ENCODE measurements at places on chromosomes 1 and 21.

- DNase-seq, result no peak
Measured at GRCh38 chr1:75855010-75855409, 58.3 kb downstream of the MSH4 start.

DNA sequence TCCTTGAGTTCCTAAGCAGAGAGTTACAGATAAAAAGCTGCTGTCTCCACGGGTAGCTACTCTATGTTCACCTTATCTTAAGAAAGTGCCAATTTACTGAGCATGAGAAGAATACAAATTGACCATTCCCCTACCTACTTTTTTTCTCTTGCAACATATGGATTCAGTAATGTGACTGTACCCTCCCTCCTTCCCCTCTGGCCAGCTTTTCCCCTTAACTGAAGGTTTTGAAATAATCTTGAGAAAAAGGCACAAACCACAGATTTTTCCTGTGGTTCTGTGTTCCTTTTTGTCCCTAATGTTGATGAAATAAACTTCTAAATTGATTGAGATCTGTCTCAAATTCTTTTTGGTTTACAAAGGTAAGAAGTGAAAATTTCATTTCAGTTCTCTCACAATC is 2.6 kb upstream of the CD2 start:
- no peak for DNase-seq

DNA sequence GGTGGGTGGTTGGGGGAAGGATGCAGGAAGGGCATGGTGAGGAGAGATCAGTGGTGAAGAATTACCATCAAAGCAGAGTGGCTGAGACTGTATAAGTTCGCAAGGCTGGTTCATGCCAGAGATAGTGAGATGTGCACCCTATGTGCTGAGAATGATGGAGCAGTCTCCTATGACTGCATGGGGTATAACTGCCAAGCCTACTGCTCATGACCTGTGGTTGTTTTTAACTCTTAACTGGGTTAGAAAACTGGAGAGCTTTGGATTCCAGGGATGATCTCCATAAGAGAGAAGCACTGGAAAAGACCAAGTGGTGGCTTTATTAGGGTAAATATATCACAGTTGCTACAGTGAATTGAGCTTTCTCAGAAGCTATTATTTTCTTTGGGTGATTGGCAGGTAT is 16.2 kb downstream of the WNT2B start:
- no peak for DNase-seq

DNA sequence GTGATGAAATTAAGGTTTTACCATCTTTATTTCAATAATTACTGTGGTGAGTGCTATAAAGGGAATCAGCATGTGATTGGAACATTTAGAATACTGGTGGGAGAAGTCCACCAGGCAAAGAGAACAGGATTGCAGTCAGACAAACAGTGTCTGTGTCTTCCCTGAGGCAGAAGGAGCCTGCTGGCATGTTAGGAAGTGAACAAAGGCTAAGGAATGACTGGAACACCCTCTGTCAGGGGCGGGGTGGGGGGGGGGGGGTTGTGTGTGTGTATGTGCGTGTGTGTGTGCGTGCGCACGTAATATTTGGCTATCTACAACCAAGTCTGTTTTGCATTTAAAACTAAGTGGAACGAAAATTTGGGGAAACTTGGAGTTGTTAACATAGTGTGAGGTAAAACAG is 30.2 kb downstream of the SRRM1 start:
- DNase-seq, result no peak
